ENCODE measurements at places on chromosomes 5 and 9. TPM values are rescaled to one million over a fixed set of nuclear protein-coding genes. Genes with fewer than 3 reads are reported as not detected.

GRCh38 chr9:32423371-32423770 lies 38.9 kb downstream of the ACO1 start:
- H3K27ac ChIP-seq, result no peak overlapping the region
- no peaks in the 10 kb centered on the region for H3K27me3 ChIP-seq
- H3K4me1 ChIP-seq, result no peaks in the 10 kb centered on the region
- H3K4me3 ChIP-seq, result no peak overlapping the region
- DNase-seq, result no peak

DNA sequence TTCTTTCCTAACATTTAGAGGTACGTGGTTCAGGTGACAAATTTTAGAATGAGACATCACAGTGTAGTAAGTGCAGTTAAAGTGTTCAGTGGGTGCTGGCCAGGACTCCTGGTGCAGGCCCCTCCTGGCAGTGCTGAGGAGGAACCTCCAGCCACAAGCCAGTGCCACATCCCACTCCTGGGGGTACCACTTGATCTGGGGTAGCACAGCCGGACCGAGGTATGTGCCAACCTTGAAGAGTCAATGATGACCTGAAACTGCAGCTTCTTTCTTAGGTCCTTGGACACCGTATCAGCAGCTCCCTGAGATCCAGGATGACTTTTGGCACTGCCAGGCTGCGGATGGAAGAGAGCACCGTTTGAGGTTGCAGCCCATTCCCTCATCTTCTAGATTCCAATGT lies 310.4 kb upstream of the IRX4 start:
- H3K4me3 ChIP-seq, result no peak overlapping the region
- peaks cover 15% of the 10 kb centered on the region for H3K27me3 ChIP-seq
- H3K27ac ChIP-seq, result no peak overlapping the region
- H3K4me1 ChIP-seq, result no peaks in the 10 kb centered on the region

DNA sequence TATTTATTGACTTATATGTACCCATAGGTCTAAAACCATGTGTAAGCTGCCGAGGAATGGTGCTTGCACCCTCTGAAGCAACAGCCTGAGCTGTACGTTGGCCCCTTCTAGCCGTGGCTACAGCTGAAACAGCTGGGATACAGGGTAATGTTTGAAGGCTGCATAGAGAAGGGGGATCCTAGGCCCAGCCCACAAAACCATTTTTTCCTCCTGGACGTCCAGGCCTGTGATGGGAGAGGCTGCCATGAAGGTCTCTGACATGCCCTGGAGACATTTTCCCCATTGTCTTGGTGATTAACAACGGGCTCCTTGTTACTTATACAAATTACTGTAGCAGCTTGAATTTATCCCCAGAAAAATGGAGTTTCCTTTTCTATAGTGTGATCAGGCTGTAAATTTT lies 244.7 kb downstream of the COMMD10 start:
- no peak for DNase-seq
- no peaks in the 10 kb centered on the region for H3K27me3 ChIP-seq
- peaks cover 4% of the 10 kb centered on the region for H3K36me3 ChIP-seq
- H3K27ac ChIP-seq, result no peak overlapping the region
- H3K4me1 ChIP-seq, result no peaks in the 10 kb centered on the region

- no peak overlapping the region for H3K4me3 ChIP-seq
- DNase-seq, result no peak
- no peak overlapping the region for H3K27ac ChIP-seq
- no peaks in the 10 kb centered on the region for H3K36me3 ChIP-seq
- H3K4me1 ChIP-seq, result no peaks in the 10 kb centered on the region
These were observed 169.0 kb upstream of the GRIN3A start for GRCh38 chr9:101907466-101907865.

DNA sequence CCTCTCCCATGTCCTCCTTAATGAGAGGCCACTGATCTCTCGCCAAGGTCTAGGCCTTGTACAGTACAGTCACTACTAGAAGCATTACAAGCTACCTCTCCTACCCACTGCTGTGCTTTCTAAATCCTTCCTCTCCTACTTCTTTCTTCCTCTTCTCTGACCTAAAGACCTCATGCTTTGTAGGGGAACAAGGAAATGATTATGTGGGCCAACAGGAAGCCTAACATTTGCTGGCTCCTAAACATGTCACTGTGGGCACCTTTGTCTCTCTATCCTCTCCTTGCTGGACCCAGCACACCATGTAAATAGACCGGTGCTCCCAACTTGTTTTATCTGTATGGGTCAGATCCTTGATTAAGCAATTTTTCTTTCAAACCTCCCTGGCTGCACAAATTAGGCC lies 16.7 kb downstream of the SLC28A3 start:
- no peaks in the 10 kb centered on the region for H3K36me3 ChIP-seq
- H3K27me3 ChIP-seq, result no peaks in the 10 kb centered on the region
- H3K4me1 ChIP-seq, result no peaks in the 10 kb centered on the region
- DNase-seq, result no peak
- no peak overlapping the region for H3K27ac ChIP-seq

GRCh38 chr5:54743581-54743980 lies 226.0 kb downstream of the SNX18 start:
- H3K36me3 ChIP-seq, result no peaks in the 10 kb centered on the region
- peak overlapping the region; percentile 61 for H3K27ac ChIP-seq
- no peaks in the 10 kb centered on the region for H3K4me1 ChIP-seq
- H3K4me3 ChIP-seq, result no peak overlapping the region

GRCh38 chr5:108271127-108271526 lies 110.8 kb downstream of the FBXL17 start:
- H3K27me3 ChIP-seq, result no peaks in the 10 kb centered on the region
- H3K36me3 ChIP-seq, result no peaks in the 10 kb centered on the region
- DNase-seq, result no peak
- H3K4me3 ChIP-seq, result no peak overlapping the region
- H3K4me1 ChIP-seq, result peaks cover 5% of the 10 kb centered on the region
- no peak overlapping the region for H3K27ac ChIP-seq

GRCh38 chr5:64160201-64160600 lies 5.4 kb upstream of the RNF180 start:
- no peaks in the 10 kb centered on the region for H3K27me3 ChIP-seq
- no peaks in the 10 kb centered on the region for H3K36me3 ChIP-seq
- H3K27ac ChIP-seq, result no peak overlapping the region
- peaks cover 5% of the 10 kb centered on the region for H3K4me1 ChIP-seq

DNA sequence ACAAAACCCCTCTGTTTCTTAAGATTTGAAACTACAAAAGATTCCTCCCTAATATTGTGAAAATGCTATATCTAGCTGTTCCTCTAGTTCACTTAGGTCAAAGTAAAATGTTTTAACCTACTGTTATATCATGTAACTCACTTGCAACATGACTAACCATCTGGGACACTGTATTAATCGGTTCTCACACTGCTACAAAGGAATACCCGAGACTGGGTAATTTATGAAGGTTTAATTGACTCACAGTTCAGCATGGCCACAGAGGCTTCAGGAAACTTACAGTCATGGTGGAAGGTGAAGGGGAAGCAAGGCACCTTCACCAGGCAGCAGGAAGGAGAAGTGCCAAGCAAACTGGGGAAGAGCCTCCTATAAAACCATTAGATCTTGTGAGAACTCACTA lies 34.7 kb downstream of the DIMT1 start:
- no peaks in the 10 kb centered on the region for H3K27me3 ChIP-seq
- no peak overlapping the region for H3K27ac ChIP-seq
- DNase-seq, result no peak
- no peak overlapping the region for H3K4me3 ChIP-seq
- no peaks in the 10 kb centered on the region for H3K4me1 ChIP-seq

DNA sequence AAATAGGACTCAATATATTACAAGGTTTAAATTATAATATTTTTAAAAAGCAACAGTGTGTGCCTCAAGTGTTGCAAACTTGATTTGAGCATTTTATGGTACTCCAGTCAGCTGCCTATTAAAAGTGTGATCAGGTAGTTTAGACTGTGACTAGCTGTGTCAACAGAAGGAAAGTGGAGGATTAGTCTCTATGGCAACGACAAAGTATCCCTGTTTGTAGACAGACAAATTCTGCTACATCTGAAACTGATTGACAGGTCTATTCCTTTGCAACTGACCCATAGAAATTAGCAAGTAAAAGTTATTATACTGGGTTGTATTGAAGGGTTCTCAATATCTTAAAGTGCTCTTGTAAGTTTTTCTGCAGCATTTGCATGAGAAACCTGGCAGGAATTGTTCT lies 249.8 kb upstream of the ARRDC3 start:
- no peak overlapping the region for H3K27ac ChIP-seq
- no peaks in the 10 kb centered on the region for H3K36me3 ChIP-seq
- H3K4me3 ChIP-seq, result no peak overlapping the region
- H3K4me1 ChIP-seq, result no peaks in the 10 kb centered on the region

GRCh38 chr5:96426831-96427230 lies 6.2 kb downstream of the PCSK1 start:
- H3K4me1 ChIP-seq, result no peaks in the 10 kb centered on the region
- no peak overlapping the region for H3K4me3 ChIP-seq
- H3K27ac ChIP-seq, result no peak overlapping the region
- H3K36me3 ChIP-seq, result no peaks in the 10 kb centered on the region
- DNase-seq, result no peak

GRCh38 chr5:165616490-165617405 lies 2111.3 kb downstream of the MAT2B start:
- DNase-seq, result no peak
- no peaks in the 10 kb centered on the region for H3K36me3 ChIP-seq
- H3K4me1 ChIP-seq, result no peaks in the 10 kb centered on the region
- H3K27ac ChIP-seq, result no peak overlapping the region
- H3K27me3 ChIP-seq, result no peaks in the 10 kb centered on the region

- H3K27ac ChIP-seq, result no peak overlapping the region
- no peak for DNase-seq
- H3K4me1 ChIP-seq, result no peaks in the 10 kb centered on the region
- no peak overlapping the region for H3K4me3 ChIP-seq
- H3K27me3 ChIP-seq, result no peaks in the 10 kb centered on the region
These were observed 10.1 kb upstream of the GRIA1 start for GRCh38 chr5:153480401-153480800.

DNA sequence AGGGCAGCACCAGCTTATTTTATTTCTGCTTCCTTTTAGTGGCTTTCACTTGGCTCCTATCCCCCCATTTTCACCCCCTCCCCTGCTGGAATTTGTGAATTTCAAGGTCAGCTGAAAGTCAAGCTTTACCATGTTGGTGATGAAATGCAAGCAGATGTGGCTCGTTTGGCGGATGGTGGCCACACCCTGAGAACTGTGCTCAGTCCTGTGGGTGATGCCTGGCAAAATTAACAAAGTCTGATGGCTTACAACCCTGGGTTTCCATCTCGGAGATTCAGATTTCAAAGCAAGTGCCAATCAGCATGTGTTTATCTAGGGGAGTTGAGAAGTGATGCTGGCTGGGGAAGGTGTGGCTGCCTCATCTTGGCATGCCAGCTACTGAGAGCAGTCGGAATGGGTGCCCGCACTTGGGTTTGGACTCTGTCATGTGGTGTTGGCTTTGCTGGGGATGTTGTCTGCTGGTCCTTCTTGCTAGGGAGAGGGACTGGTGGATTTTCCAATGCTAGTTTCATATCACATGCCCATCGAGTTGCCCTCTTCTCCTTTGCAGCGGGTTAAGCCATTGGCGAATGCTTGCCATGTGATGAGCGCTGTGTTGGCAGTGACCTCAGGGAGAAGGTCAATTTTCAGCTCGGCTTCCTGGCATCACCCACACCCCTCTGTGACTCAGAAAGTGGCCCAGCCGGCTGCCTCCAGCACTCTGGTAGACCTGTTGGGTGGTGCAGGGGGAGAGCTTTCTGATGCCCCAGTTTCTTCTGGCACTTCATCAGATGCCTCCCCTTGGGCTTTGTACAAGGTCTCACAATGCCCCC lies 77.0 kb upstream of the PITX1 start:
- H3K27me3 ChIP-seq, result no peaks in the 10 kb centered on the region
- no peaks in the 10 kb centered on the region for H3K36me3 ChIP-seq
- H3K4me3 ChIP-seq, result no peak overlapping the region
- H3K27ac ChIP-seq, result peak overlapping the region; percentile 73
- DNase-seq, result peak; percentile 61

GRCh38 chr9:134449180-134449916 lies 123.1 kb downstream of the RXRA start:
- H3K27ac ChIP-seq, result no peak overlapping the region
- H3K36me3 ChIP-seq, result no peaks in the 10 kb centered on the region
- no peaks in the 10 kb centered on the region for H3K27me3 ChIP-seq
- peak; percentile 90 for DNase-seq

DNA sequence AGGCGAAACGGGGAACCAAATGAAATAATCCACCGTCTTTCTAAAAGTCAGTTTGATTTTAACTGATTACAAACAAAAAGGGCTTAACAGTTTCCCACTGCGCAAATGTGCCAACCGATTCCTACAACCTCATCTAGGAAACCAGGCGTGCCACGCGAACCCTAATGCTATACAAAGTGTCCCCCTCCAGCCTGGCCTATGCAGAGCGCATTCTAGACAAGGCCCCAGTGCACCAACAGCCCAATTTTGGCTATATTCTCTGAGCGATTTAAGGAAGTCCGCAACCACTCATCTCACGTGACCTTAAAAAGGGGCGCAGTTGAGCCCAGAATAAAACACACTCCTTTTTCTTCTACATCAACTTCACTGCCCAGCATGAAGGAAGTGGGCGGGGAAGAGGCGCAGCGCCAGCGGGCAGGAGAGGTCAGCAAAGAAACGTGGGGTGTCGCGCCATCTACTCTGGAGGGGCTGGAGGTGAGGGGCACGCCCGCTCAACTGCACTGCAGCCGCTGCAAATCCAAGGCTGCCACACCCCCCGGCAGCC lies 779 bp downstream of the FAM13B start:
- peak overlapping the region; percentile 82 for H3K4me3 ChIP-seq
- peak; percentile 69 for DNase-seq
- peaks cover 46% of the 10 kb centered on the region for H3K4me1 ChIP-seq
- H3K36me3 ChIP-seq, result no peaks in the 10 kb centered on the region

DNA sequence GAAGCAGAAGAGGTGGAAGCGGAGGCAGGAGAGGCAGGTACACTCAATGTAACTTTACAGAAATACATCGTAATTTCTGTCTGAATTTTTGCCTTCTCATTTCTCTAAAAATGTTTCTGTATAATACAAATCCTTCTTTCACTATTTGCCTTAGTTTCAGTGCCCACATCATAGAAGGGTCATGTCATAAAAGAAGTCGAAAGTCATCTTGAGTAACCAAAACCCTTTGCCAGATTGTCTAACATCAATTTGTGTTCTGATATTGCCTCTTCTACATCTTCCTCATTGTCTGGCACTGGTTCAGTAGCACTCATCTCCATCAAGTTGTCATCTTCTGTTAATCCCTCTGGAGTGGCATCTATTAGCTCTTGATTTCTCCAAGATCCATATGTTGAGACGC lies 6.2 kb upstream of the CYFIP2 start:
- no peaks in the 10 kb centered on the region for H3K36me3 ChIP-seq
- no peaks in the 10 kb centered on the region for H3K27me3 ChIP-seq

- H3K36me3 ChIP-seq, result no peaks in the 10 kb centered on the region
- no peak for DNase-seq
- no peaks in the 10 kb centered on the region for H3K4me1 ChIP-seq
- no peak overlapping the region for H3K4me3 ChIP-seq
These were observed 22.8 kb upstream of the ERBIN start for GRCh38 chr5:65903581-65903980.

GRCh38 chr5:103258957-103259704 lies 568 bp downstream of the MACIR start:
- peak overlapping the region; percentile 94 for H3K4me3 ChIP-seq
- H3K27ac ChIP-seq, result peak overlapping the region; percentile 88
- no peaks in the 10 kb centered on the region for H3K27me3 ChIP-seq
- H3K4me1 ChIP-seq, result peaks cover 29% of the 10 kb centered on the region
- no peaks in the 10 kb centered on the region for H3K36me3 ChIP-seq

- no peak overlapping the region for H3K4me3 ChIP-seq
- H3K27ac ChIP-seq, result no peak overlapping the region
- no peaks in the 10 kb centered on the region for H3K27me3 ChIP-seq
- peaks cover 61% of the 10 kb centered on the region for H3K36me3 ChIP-seq
- H3K4me1 ChIP-seq, result no peaks in the 10 kb centered on the region
These were observed 115.2 kb downstream of the CPLANE1 start for GRCh38 chr5:37133939-37134338.

The STOML2 gene
- 117 TPM for total RNA-seq

The DAB2IP gene
- 33.4 TPM for total RNA-seq

The SVEP1 gene
- total RNA-seq, result 5.5 TPM

The GRIA1 gene
- 0.42 TPM for total RNA-seq

The IFNA2 gene
- total RNA-seq, result not detected

The OR1Q1 gene
- not detected for total RNA-seq

The NME5 gene
- 0.65 TPM for total RNA-seq
